ENCODE measurements at places on chromosomes 1 and 21.

DNA sequence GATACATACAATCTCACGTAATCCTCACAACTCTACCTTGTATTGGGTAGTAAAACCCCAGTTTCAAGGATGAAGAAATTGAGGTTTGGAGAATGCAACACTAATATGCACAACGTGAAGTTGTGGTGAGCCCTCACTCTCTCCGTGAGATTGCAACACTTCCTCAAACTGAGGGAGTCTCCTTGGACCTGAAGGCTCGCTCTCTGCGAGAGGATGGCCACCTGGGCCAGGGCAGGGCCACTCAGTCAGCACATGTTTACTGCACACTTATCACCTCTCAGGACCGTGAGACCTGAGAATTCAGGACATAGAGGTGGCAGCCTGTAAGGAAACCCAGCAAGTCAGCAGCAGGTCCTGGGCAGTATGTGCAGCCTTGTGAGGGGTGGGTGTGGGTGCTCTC lies 8.7 kb downstream of the SH3BP5L start:
- no peak for DNase-seq

- DNase-seq = no peak
Measured at GRCh38 chr21:39055167-39055767, 128.0 kb downstream of the PSMG1 start.

DNA sequence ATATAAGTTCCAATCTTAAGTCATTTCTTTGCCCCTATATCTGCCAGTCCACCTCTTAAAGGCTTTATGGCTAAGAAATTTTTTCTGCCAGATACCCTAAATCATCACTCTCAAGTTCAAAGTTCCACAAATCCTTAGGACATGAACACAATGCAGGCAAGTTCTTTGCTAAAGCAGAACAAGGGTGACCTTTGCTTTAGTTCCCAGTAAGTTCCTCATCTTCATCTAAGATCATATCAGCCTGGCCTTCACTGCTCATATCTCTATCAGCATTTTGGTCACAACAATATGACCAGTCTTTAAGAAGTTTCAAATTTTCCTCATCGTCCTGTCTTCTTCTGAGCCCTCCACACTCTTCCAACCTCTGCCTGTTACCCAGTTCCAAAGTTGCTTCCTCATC lies 402.2 kb upstream of the RUNX1 start:
- no peak for DNase-seq

DNA sequence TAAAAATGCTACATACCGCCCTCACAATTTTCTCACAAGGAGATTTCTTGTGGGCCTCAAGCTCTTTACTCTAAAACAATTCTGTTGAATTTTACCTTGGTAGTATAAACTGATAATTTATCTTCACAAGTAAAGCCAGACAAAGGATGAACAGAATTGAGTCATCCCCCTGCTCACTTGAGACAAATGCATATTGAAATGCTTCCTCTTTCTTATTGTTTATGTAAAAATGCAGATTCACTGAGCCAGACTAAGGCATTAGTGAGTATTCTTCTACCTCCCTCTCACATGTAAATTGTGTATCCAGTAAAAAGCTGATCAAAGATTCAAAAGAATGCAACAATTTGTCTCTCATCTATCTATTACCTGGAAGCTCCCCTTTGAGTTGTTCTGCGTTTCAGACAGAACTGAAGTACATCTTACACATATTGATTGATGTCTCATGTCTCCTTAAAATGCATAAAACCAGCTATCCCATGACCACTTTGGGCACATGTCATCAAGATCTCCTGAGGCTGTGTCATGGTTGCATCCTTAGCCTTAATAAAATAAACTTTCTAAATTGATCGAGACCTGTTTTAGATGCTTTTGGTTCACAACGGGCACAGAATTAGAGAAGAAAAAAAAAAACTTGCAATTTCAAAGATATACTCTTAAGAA lies 743.1 kb upstream of the B3GALT2 start:
- no peak for DNase-seq

- no peak for DNase-seq
Measured at GRCh38 chr1:60890664-60891063, 191.7 kb upstream of the NFIA start.

DNA sequence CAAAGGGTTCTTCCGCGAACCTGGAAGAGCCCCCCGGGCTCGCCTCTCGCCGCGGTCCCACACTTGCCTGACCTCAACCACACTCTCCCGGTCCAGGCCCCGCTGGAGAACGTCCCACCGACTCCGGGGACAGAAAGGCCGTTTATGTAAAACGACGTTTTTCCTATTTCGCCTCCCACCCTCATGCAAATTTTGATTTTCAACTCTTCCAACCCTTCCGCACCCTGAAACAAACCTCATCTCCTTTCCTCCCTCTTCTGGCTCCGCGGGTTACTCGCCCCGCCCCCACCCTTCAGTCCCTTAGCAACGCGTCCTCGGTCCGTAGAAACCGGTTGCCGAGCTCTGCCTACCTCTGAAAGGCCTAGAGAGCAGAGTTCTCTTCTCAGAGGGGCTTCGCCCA lies at the start of gene C1orf141:
Gene C1orf141 (minus strand): TSS at position 276 of the 400 bp plus-strand sequence. CDS start 7,730 bp downstream, outside the sequence.
- no peak for DNase-seq

- DNase-seq = no peak
Measured at GRCh38 chr1:212450331-212450881, 17.7 kb downstream of the NENF start.

DNA sequence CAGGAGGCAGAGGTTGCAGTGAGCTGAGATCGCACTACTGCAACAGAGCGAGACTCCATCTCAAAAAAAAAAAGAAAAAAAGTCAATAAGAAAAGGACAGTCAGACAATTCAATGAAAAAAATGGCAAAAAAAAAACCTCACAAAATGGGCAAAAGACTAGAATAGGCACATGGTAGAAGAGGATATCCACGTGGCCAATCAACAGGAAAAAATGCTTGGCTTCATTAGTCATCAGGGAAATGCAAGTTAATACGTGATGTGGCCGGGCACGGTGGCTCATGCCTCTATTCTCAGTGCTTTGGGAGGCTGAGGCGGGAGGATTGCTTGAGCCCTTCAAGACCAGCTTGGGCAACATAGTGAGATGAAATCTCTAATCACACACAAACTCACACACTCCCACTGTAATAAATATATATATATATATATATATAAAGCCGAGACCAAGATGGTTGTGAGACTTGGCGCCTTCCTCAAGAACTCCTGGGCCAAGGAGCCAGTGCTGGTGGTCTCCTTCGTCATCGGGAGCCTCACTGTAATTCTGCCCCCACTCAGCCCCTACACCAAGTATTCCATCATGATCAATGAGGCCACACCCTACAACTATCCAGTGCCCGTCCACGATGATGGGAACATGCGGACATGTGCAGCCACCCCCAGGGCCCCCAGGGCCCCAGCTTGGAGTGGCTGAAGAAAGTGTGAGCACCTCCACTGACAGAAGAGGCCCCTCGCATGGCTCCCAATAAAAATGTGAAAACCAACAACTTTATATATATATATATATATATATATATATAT lies 22.9 kb upstream of the LEFTY2 start:
- DNase-seq = no peak

- no peak for DNase-seq
Measured at GRCh38 chr1:78561856-78562255, 58.4 kb upstream of the IFI44L start.

- no peak for DNase-seq
Measured at GRCh38 chr1:3125546-3126368, 56.8 kb downstream of the PRDM16 start.

GRCh38 chr1:225044258-225044657 lies 114.8 kb downstream of the DNAH14 start:
- DNase-seq = no peak

DNA sequence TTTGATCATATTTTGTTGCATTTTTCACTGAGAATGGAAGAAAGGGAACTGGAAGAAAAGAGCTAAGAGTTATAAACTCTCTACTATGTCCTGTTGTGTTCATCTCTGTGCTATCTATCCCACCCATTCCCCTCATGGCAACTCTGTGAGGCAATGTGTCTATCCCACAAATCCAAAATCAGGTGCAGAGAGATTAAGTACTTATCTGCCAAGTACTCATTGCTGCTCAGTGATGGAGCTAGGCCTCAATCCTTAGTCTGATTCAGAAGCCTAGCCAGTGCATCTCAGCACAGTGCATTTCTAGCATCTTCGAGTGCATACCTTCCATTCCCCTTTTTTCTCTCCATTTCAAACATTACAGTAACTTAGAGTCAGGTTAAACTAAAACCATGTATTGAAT lies 270.6 kb downstream of the TPR start:
- no peak for DNase-seq
